AG04449 (cell line): ENCODE measurements at places on chromosomes 5 and 9.

DNA sequence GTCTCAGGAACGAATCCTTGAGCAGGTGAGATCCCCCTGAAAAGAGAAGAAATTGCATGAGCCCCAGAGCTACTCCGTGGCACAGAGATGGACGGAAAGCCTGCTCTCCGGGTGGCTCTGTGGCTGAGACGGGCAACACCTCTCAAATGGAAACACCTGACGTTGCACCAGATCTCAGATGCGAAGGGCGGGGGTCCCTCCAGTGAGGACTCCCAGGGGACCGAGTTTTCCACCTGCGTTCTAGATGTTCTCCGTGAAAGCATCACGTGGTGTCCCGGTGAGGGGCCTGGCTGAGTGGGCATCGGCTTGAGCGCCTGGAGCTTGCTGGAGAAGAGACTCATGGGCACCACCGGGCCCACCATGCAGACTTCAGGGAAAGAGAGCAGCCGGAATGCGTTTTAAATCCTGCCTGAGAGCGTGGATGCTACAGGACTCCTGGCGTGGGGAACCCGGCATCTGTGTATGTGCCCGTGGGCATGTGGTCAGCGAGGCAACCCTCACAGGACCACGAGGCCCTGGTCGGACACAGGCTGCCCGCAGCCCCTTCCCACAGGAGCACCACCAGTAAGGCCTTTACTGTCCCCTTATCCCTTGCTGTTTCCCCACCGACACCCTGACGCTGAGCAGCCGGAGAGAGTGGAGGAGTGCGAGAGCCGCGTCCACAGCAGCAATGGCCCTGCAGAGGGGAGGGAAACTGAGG lies 378.4 kb upstream of the IRX4 start:
- no peak for DNase-seq

DNA sequence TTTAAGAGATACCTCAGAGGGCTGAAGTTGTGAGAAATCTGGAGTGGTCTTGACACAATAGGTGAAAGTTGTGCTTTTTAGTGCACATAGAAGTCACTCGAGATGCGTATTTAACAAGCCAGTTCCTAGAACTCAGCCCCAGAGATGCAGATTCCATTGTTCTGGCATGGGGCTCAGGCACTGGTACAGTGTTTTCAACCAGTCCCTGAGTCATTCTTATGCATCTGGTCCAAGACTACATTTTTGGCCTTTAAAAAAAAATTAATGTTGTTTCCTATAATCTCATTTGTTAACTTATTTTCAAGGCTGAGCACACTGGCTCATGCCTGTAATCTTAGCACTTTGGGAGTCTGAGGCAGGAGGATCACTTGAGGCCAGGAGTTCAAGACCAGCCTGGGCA lies 29.6 kb downstream of the PTTG1 start:
- DNase-seq = no peak

DNA sequence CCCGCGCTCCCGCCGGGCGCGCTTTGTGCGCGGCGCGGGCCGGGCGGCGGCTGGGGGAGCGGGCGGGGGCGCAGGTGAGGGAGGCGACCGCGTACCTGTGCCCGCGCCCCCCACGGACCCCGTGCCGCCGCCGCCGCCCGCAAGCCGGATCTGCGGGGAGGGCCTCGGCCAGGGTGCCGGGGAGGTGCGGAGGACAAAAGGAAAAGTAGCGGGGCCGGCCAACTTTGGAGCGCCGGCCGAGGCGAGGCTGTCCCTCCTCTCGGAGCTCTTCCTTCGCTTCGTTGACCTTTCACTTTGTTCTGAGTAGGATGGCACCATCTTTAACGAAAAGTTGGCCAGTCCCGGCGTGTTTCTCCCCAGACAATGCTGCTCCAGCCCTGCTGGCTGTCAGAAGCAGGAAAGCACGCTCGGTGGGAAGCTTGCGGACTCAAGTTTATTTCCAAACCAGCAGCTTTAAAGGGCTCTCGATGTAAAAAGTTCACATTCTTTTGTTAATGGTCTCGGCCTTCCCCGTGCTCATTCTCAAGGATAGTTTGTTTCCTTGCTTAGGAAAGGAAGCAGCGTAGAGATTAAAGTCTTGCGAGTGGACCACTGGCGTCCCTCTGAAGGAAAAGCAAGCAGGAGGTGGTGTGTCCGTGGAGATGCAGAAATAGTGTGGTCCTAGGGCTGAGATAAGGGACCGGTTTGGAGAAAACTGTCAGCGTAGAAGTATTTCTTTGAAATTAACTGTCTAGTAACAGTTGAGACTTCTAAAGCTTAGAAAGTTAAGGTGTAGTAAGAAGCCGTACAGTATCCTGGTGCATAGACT lies 639 bp downstream of the EHMT1 start:
- DNase-seq = no peak

- DNase-seq = no peak
These were observed 693.6 kb downstream of the PRELID2 start for GRCh38 chr5:145141534-145141933.

DNA sequence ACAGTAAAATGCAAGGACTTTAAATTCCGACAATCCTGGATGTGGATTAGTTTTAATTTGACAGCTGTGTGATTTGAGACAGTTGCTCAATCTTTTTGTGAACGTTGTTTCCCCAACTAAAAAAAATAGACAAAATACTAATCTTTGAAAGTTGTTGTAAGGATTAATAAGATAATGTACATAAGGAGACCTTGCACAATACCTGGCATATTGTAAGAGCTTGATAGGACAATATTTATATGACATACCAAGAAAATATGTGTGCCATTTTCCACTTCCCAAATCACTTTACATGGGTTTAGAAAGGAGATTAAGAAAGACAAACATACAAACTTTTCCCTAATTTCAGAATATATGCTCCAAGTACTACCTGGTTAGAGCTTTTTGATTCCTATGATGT lies 25.3 kb downstream of the ARRDC3 start:
- DNase-seq = no peak

GRCh38 chr9:23635276-23635675 lies 190.8 kb downstream of the ELAVL2 start:
- DNase-seq = no peak

- DNase-seq = no peak
These were observed 10.3 kb upstream of the WDR5 start for GRCh38 chr9:134125413-134126095.

- DNase-seq = no peak
These were observed 532.5 kb upstream of the DAP start for GRCh38 chr5:11293523-11293922.
